HT1080 (cell line): ENCODE measurements at places on chromosomes 2 and 18. TPM values are rescaled to one million over a fixed set of nuclear protein-coding genes. Genes with fewer than 3 reads are reported as not detected.

DNA sequence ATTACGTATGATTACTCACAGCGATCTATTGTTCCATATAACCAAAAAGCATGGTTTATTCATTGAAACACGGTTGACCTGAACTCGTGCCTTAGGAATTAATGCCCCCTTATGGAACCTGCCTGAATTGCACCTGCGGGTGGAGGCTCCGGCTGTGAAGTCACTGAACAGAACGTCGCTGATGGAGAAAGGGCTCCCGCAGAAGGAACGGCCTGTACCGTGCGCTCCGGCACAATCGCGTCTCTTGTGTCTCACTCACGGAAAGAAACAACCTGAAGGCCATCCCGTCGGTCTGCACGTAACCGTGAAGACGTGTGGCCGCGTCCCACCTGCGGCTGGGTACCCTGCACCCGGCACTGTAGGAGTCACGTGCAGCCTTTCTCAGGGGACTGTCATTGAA lies 133.1 kb downstream of the NFATC1 start:
- peak; percentile 44 for DNase-seq

- DNase-seq = peak; percentile 49
Observed at GRCh38 chr2:99865818-99866676, 276.3 kb downstream of the AFF3 start.

DNA sequence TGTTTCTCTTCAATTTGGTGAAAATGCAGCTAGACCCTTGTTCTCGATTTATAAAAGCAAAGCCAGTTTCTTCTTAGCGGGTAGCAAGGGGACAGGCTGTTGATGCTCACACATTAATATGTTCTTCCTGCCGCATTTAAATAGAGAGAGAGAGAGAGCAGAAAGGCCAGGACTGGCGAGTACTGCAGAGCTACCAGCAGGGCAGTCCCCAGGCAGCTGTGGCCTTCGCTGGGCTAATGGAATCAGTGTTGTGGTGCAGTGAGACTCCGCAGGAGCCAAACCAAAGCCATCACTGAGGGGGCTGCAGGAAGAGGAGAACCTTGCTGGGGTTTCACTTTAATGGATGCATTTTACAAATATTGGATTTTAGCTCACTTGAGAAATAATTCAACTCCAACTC lies 223.6 kb downstream of the ACTR3 start:
- no peak for DNase-seq

DNA sequence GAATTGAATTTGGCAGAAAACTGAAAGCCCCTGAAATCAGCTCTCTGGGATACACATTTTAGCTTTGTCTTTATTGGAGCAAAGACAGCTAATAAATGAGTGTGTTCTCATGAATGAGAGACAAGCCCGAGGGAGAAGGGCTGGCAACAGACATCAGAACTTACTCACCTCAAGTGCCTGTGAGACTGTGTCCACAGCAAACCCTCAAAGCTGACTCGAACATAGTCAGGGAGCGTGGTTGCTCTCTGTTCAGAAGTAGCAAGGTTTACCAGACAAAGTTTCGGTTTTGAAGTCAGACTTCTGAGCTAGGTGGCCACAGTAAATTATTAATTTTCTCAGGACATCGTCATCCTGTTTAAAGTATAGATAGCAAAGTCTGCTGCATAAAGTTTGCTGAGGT lies 207.9 kb downstream of the CMPK2 start:
- no peak for DNase-seq

DNA sequence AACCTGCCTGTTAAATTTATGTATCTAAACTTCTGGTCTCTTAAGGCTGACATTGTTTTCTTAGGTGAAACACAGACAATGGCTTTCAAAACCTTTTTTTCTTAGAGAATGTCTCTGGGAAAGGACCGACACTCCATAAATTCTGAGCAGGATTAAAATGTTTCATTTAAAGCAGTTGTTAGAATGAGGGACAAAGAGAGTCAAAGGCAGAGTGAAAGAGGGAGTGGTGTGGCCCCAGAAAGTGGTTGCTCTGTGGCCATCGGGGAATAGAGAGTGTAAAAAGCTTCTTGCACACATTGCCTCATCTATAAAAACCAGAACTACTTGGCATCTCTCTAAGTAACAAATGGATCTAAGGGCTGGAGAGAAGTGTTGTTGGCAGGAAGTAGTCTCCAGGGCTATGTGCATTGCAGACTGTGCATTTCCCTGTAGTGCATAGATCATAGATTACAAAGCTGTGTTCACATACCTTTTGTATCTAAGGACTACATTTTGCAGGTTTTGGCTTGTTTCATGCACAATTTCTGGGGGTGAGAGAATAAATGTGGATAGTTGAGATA lies 3.6 kb downstream of the RPRM start:
- DNase-seq = no peak

DNA sequence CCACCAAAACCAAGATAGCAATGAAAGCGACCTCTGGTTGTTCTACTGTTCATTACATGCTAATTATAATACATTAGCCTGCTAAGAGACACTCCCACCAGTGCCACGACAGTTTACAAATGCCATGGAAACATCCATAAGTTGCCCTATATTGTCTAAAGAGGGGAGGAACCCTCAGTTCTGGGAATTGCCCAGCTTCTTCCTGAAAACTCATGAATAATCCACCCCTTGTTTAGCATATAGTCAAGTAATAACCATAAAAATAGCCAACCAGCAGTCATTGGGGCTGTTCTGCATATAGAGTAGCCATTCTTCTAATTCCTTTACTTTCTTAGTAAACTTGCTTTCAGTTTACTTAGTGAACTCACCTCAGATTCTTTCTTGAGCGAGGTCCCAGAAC lies 189.8 kb upstream of the SOX11 start:
- DNase-seq = no peak

- DNase-seq = no peak
Observed at GRCh38 chr2:127572841-127573240, 37.4 kb downstream of the MYO7B start.

DNA sequence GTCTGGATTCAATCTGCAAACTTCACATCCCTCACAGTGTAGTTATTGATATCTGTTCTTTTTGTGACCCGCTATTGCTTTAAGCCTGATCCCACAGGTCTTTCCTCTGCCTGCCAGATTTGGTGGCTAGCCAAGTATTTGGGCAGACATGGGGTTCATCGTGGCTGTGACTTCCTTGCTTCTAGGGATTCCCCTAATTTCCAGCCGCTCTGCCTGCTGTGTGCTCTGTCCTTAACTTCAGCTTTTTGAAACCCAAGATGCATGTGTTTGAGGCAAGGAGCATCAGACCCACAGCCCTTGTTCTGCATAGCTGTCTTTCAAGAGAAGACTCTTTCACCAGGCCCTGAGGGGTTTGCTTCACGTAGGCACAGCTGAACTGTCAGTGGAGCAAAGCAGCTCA lies 54.2 kb downstream of the NCAPH start:
- DNase-seq = no peak

DNA sequence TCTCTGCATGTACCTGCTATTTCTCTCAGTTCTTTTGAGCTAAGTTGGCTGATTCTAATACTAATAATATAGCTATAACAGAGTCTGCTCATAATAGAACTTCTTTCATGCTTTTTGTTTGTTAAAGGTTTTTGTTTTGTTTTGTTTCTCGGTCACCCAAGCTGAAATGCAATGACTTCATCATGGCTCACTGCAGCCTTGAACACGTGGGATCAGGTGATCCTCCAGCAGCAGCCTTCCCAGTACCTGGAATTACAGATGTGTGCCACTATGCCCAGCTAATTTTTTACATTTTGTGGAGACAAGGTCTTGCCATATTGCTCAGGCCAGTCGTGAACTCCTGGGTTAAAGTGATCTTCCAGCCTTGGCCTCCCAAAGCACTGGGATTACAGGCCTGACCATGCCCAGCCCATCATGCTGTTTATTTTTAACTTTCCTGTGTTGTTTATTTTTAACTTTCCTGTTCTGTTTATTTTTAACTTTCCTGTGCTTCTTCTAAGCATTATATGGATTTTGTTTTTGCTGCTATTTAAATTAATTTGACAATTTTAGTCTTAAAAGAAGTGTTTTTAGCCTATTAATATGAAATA lies 763.8 kb upstream of the CDH7 start:
- DNase-seq = no peak

- no peak for DNase-seq
Observed at GRCh38 chr2:122535960-122536505, 780.6 kb downstream of the TSN start.

GRCh38 chr2:206971805-206972204 lies 32.5 kb downstream of the CPO start:
- no peak for DNase-seq

DNA sequence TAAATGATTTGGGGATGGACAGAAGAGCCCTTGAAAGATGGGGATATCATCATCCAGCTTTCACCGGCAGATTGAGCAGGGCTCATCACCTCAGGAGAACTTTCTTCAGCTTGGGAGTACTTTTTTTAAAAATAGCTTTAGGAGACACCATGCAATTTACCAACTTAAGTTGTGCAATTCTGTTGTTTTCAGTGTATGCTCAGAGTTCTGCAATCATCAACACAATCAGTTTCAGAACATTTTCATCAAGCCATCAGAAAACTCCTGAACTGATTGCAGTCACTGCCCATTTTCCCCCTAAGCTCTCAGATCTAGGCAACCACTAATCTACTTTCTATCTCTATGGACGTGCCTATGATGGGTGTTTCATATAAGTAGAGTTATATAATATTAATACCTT lies 117.7 kb downstream of the CRIM1 start:
- no peak for DNase-seq

DNA sequence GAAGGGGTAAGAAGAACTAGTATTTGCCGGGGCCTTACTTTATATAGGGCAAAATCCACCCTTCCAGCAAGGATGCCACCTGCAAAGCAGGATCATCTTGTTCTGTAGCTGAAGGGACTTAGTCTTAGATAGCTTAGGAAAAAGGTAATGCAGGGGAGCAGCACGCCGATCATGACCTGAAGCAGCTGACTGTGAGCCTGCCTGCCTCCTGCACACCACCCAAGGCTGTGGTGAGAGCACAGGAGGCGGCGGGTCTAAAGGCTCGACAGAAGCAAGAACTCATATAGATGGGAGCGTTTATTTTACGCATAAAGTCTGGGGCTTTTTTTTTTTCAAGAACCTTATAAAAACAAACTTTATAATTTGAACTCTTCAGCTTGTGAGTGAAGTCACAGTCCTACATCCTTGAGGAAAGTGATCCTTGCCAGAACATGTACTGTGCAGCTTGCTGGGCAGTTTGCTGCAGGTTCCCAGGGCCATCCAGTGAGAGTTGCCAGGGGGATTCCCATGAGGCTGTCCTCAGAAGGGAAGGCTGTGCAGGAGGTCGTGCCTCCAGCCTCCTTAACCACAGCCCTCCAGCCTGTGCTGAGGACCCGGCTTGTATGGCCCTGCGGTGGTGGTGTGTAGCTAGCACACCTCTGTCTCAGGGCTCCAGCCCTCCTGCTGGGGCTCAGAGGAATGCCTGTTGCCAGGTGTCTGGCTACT lies 92.1 kb downstream of the RNF144A start:
- DNase-seq = no peak

Gene TMEM17
- total RNA-seq = 3.9 and 4.1 TPM in 2 replicates

Gene CPO
- total RNA-seq = 0.10 TPM in 1 of 2 replicates, not detected in the other

Gene SCN9A
- 1.1 and 1.8 TPM in 2 replicates for total RNA-seq

Gene ILKAP
- 19.1 and 44.3 TPM in 2 replicates for total RNA-seq

Gene NT5DC4
- total RNA-seq = not detected in 2 replicates

Gene CXCR4
- total RNA-seq = not detected in 2 replicates
